Ascending aorta (tissue), 2 donors: ENCODE measurements at places on chromosomes 13 and 19.

- no peak for DNase-seq
Observed at GRCh38 chr13:33185853-33186252, 99.7 kb downstream of the STARD13 start.

DNA sequence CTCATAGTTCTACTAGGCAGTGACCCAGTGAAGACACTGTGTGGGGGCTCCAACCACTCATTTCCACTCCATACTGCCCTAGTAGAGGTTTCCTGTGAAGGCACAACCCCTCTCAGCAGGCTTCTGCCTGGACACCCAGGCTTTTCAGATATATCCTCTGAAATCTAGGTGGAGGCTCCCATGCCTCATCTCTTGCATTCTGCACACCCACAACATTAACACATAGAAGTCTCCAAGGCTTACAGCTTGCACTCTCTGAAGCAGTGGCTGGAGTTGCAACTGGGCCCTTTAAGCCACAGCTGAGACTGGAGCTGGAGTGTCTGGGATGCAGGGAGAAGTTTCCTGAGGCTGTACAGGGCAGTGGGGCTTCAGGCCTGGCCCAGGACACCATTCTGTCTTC lies 347.7 kb upstream of the SPRY2 start:
- no peak for DNase-seq

DNA sequence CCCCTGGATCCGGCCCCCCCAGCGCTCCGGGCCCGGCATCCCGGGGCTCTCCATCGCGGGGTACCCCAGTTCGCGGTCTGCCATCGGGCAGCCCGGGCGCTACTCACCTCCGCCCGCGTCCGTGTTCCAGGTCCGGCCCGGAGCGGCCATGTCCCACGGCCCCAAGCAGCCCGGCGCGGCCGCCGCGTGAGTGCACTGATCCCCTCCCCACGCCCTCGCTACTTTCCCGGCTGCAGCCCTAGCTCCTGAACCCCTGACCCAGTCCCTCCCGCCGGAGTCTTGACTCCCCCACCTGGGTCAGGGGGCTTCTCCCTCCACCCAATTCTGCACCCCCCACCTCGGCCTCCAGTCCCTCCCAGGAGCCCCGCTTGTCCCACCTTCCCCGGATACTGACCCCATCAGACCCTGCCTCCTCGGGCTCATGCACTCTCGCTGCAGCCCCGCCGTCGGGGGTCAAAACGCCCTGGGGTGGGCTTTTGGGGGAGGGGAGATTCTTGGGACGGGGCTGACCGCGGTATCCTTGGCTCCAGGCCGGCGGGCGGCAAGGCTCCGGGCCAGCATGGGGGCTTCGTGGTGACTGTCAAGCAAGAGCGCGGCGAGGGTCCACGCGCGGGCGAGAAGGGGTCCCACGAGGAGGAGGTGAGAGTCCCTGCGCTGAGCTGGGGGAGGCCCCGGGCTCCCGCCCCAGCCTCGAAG lies 566 bp downstream of the HMG20B start:
- no peak for DNase-seq

- DNase-seq, result no peak
Observed at GRCh38 chr13:113052971-113053370, 52.6 kb upstream of the F7 start.

GRCh38 chr13:110471156-110471832 lies 90.2 kb downstream of the RAB20 start:
- no peak for DNase-seq

DNA sequence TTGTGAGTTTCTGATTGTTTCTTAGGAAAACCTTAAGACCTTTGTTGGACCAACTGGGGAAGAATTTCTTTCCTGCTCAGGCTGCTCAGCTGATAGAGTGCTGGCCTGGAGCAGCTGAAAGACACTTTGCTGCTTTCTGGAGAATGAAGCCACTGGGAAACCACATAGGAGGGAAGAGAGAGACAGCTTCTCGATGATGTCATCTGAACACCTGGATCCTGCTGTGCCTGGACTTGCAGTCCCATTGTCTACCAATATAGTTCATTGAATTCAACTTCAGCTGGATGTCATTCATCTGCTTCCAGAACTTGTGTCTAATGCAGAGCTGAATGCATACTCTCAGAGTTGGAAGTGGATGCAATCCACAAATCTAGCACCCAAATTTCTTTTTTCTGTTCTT lies 34.3 kb upstream of the TSHZ3 start:
- DNase-seq, result no peak

- no peak for DNase-seq
Observed at GRCh38 chr19:51246164-51246552, 4.7 kb upstream of the SIGLECL1 start.

DNA sequence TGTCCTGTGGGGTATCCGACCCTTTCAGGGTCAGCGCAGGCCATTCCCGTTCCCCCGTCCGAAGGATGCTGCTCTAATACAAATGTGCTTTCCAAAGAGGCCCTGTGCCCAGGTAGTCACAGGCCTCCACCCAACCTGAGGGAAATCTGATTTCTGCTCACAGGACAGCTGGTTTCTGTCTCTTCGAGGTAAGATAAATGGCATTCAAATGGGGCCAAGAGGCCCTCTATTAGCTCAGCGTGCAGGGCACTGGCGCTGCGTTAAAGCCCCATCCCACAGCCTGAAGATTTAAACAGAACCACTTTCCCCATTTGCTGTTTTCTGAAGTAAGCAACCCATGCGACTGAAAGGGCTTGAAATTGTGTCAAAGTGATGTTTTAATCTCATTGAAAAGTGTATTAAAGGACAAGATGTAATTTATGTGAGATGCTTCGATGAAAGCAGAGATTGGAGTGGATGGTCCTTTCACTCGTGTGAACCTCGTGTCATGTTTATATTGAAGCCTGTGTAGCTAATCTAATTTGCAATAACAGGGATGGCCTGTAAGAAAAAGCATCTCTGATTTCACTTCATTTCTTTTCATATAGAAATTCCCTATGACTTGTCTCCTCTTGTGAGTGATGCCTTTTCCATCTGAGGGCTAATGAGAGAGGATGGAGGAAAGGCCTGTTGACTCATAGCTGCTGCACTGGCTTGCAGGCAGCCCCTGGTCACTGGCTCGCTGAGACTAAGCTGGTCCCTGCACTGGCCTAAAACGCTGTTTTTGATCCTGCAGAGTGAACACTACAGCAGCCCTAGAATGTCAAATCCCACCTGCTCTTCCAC lies 7.3 kb upstream of the SOX1 start:
- no peak for DNase-seq

- DNase-seq, result no peak
Observed at GRCh38 chr19:23365222-23365621, 30.0 kb downstream of the ZNF91 start.

GRCh38 chr13:95503662-95504061 lies 48.9 kb upstream of the CLDN10 start:
- DNase-seq, result no peak

- DNase-seq, result no peak
Observed at GRCh38 chr13:102903659-102904407, 58.0 kb downstream of the ERCC5 start.

- no peak for DNase-seq
Observed at GRCh38 chr19:31167690-31168089, 181.5 kb downstream of the TSHZ3 start.

- no peak for DNase-seq
Observed at GRCh38 chr13:102606537-102607309, 9.9 kb downstream of the TPP2 start.

DNA sequence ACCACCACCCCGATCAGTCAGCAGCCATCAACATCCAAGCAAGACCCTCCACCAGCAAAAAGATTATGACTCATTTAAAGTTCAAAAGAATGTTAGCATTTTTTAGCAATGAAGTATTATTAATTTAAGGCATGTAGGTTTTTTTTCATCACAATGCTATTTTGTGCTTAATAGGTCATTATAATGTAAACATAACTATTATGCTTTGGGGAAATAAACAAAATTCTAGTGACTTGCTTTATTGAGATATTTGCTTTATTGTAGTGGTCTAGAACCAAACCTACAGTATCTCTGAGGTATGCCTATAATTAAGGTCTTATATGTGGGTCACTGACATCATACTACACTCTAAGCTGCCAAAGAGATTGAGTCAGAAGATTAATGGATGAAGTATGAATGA lies 20.0 kb downstream of the KLF12 start:
- no peak for DNase-seq

DNA sequence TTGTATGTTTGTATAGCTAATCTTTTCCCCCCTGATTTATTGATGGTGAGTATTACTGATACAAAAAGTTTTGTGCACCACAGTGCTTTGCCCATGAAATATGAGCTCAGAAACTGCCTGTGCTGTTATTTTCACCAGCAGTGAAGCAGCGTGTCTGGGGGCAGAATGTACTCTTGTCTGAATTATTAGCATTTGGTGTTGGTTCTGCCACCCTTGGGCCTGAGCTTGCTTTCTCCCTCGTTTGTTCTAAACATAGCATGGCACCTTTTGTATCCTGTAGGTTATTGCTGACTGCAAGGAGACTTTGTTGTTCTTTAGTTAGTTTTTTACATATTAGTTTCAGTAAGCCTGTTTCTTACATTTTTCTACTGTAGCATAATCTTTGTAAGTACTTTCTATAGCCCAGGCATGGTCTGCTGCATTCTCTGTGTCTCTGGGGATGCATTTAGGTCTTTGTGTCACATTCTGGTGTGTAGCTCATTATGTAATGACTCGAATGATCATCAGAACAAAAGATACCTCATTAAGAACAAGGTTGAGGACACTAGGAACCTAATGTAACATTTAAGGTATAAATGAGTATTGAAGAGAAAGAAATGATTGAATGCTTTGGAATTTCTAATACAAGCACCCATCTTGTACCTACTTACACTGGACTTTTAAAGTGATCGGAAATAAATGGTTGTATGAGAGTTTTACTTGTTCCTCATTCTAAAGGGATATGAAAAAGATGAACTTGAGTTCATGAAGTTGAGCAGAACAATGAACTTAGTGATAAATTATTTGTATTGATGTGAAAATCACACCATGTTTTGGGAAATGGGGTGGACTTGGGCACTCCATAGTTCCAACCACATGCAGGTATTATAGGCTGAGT lies 50.3 kb upstream of the GPI start:
- DNase-seq, result no peak

DNA sequence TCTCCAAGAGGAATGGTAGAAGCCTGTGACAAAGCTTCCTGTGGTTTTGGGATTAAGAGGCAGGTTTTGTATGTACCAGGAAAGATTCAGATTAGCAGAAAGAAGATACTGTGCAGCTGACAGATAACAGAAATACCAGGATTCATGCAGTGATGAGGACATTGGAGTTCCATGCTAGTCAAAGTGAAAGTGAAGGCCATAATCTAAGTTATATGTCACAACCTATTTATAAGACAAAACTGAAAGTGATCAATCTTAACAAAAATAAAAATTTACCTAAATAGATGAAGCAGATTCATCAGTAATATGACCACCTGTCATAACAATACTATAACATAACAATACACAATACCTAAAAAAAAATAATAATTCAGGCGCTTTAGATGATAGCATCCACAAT lies 1305.2 kb upstream of the PCDH9 start:
- no peak for DNase-seq

GRCh38 chr13:22081430-22081829 lies 410.6 kb downstream of the FGF9 start:
- no peak for DNase-seq
